ENCODE measurements at places on chromosomes 16 and 17.
A peak's percentile ranks its signal among the peaks of the same experiment; 100 is the strongest.

DNA sequence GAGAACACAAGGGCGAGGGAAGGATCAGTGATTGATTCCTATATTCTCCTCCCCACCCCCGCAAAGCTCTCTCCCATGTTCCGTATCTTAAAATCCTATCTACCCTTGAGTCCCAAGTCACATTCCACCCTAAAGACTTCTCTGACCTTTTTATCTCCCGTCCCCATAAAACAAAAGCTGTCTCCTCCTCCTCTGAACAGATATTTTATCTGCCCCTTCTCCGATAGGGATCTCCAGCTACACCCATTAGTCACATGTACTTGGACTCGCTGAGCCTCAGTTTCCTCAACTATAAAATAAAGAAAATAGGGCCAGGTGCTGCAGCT lies 12.8 kb downstream of the GGA2 start:
- DNase-seq = no peak

DNA sequence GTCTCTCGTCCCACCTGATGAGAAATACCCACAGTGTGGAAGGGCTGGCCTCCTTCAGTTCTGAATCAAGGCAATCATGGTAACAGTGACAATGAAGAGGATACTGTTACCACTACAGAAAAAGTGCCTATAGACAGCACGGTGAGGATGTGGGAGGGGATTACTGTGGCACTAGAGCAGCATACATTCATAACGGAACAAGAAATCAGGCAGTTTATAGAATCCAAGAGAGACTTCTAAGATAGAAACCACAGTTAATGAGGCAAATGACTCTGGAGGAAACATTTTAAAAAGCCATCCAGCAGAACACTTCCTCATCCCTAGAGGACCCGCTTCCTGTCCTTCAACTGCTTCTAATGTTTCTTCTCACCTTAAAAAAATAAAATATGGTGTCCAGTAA lies 2.7 kb downstream of the RUSF1 start:
- DNase-seq = no peak

GRCh38 chr17:1597861-1598342 lies 30.7 kb downstream of the SLC43A2 start:
- DNase-seq = no peak

DNA sequence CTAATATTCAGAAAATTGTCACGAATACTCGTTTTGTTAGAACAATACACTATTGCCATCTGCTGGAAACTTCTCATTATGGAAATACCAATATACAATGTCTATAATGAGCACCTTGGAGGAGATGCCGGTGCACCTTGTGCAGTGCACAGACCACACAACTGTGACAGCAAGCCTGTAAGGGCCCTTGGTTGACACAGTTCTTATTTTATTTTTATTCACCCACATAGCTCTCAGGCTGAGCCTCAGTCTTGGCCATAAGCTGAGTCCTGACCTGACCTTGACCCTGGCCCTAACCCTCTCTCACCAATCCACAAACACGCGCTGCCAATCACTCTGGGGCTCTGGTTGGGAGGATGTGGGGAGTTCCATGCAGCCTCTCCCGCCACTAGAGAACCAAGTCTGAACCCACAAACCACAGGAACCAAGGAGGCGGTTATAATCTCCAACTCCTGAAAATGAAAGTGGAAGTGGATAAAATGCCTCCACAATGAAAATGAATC lies 7.6 kb downstream of the AIPL1 start:
- no peak for DNase-seq

- DNase-seq = no peak
Observed at GRCh38 chr17:39556423-39556822, 51.3 kb downstream of the NEUROD2 start.

- DNase-seq = no peak
Observed at GRCh38 chr16:84463221-84463620, 41.2 kb downstream of the MEAK7 start.

DNA sequence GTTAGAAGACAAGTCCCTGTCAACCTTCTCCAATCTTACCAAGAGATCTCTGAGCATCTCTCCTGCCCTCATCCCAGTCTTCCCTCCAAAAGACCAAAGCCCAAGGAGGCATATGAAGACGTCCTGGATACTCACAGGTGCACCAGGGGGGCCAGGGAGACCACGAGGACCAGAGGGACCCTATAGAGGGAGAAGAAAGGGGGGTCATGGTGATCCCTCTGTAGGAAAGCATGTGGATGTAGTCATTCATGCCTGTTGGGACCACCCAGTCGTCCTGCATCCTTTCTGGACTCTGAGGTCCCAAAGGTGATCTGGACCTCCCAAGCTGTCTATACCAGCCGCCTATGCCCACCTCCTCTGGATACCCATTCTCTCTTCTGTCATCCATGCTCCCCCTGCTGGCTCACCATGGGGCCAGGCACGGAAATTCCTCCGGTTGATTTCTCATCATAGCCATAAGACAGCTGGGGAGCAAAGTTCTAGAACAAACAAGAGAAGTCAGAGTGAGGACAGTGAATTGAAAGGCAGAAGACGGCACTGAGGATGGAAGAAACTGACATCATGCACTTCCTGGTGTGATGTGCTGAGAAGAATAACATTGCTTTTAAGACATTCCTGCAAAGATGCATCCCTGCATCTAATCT lies 3.3 kb downstream of the COL1A1 start:
- DNase-seq = no peak

- no peak for DNase-seq
Observed at GRCh38 chr16:54722210-54722676, 208.4 kb upstream of the IRX5 start.

- no peak for DNase-seq
Observed at GRCh38 chr17:66682283-66682682, 152.6 kb upstream of the CACNG5 start.

GRCh38 chr17:17467016-17467415 lies 9.8 kb upstream of the MED9 start:
- DNase-seq = no peak

GRCh38 chr16:46853713-46854443 lies 22.9 kb upstream of the C16orf87 start:
- peak; percentile 4 for DNase-seq

DNA sequence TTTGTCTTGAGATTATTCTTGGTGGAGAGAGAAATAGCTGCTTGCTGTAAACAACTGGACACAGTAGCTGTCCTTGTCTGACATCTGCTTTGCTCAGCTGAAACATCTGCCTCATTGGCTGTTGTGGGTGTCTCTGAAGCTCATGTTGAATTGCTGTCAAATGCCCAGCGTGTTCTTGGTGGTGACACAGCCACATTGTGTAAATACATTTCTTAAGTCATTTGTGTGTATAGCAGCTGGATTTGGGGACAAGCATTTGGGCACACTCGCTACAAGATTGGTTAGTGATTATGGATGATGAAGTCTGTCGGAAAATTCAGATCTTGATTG lies 5.3 kb downstream of the FAM234A start:
- no peak for DNase-seq

DNA sequence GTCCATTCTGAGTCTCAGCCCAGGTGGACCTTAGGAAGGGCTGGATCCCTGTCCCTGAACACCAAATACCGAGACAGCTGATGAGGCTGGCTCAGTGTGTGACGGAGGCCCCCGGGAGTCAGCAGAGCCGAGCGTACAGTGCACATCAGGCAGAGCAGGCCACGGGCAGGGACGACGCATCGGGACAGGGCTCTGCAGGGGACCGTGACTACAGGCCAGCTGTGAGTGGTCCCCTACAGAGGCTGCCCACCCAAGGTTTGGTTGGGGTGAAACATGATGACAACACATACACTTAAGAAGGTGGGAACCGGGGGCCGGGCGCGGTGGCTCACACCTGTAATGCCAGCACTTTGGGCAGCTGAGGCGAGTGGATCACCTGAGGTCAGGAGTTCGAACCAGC lies 6.4 kb downstream of the CCDC137 start:
- DNase-seq = no peak

DNA sequence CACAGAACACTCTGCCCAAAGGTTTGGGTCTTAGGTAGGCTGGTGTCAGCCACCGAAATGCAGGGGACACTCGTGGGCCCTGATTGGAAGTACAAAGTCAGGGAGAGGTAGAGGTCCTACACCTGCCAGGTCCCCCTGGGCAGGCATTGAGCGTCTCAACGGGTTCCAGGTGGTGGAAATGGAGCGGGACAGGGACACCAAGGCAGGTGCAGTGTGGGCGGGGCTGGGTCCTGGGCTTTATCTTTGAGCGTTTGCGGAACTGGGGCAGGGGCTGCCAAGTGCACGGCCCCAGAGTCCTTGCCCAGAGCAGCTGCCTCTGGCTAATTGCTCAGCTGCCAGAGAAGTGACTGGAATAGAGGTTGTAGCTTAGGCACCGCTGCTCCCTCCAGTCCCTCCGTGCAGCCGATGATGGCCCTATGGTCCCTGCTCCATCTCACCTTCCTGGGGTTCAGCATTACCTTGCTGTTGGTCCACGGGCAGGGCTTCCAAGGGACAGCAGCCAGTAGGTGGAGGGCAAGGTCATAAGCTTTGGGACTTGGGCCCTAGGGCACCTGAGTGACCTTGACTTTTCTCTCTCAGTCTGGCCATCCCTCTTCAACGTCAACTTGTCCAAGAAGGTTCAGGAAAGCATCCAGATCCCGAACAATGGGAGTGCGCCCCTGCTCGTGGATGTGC lies at the start of gene ZACN:
TSS of gene ZACN (plus strand) at position 323 of the 675 bp plus-strand sequence. CDS start at position 406, 83 bp downstream.
- no peak for DNase-seq

- no peak for DNase-seq
Observed at GRCh38 chr16:58487566-58488351, 12.2 kb upstream of the NDRG4 start.

DNA sequence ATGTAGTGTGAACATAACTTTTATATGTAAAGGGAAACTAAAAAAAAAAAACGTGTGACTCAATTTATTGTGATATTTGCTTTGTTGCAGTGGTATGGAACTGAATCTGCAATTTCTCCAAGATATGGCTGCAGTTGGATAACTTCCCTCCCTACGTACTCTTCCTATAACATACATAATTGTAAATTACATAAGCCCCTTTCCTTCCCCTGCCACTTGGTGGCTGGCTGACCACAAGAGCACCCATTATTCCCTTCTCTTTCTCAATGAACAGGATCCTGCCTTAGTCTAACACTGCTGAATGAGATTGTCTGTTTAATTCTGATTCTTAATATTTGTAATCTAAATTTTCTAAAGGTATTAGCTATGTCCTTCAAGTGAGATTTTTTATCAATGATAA lies 27.8 kb downstream of the CCL4 start:
- no peak for DNase-seq

DNA sequence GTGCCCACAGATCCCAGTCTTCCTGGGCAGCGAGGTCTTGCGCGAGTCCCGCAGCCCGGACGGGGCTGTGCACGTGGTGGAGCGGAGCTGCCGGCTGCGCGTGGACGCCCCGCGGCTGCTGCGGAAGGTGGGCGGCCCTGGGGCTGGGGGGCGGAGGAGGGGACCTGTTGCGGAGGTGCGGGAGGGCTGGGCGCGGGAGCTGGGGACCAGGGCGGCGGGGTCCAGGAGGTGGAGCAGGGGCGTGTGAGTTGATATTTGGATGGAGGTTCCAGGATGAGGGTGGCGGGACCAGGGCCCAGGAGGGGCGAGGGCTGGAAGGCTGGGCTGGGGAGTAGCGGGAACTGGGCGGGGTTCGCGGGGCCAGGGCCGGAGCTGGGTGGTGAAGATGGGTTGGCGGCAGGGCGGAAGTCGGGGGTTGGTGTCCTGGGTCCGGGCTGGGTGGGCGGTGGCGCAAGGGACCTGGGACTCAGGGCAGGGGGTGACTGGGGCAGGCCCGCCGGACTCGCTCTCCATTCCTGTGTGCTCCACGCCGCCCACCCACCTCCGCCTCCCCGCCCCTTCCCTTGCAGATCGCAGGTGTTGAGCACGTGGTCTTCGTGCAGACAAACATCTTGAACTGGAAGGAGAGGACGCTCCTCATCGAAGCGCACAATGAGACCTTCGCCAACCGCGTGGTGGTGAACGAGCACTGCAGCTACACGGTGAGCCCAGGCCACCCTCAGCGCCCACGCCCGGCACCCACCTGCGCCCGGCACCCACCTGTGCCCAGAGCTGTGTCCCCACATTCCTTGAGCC lies 29.6 kb downstream of the SEC14L5 start:
- no peak for DNase-seq

GRCh38 chr17:45428931-45429338 lies 3.7 kb downstream of the ARHGAP27 start:
- no peak for DNase-seq

DNA sequence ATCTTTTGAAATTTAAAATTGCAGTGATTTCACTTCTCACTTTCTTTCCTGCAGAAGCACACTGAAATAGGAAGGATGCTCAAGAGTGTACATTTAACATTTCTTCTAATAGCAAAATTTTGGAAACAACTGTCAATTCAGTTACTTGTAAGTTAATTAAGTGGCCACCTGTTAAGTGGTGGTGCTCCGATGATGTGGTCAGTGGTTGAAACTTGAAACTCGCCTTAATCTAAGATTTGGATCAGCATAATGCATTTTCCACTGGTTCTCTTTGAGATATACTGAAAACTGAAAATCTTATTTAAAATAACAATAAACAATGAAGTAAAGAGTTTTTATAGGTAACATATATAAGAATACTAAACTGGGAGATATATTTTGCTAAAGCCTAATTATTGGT lies 7.0 kb upstream of the MYH8 start:
- no peak for DNase-seq
